Activated CD8-positive, alpha-beta memory T cell treated with anti-CD3 and anti-CD28 coated beads for 4 hours (primary cell): ENCODE measurements at places on chromosomes 12 and 14.

GRCh38 chr12:120404271-120404670 lies 33.6 kb upstream of the COX6A1 start:
- DNase-seq, result no peak

GRCh38 chr14:54785136-54785777 lies 117.4 kb downstream of the GCH1 start:
- no peak for DNase-seq

GRCh38 chr12:113314121-113314529 lies 20.8 kb downstream of the SLC8B1 start:
- no peak for DNase-seq

- DNase-seq, result no peak
Observed at GRCh38 chr12:106767206-106767605, 7.3 kb upstream of the RIC8B start.

DNA sequence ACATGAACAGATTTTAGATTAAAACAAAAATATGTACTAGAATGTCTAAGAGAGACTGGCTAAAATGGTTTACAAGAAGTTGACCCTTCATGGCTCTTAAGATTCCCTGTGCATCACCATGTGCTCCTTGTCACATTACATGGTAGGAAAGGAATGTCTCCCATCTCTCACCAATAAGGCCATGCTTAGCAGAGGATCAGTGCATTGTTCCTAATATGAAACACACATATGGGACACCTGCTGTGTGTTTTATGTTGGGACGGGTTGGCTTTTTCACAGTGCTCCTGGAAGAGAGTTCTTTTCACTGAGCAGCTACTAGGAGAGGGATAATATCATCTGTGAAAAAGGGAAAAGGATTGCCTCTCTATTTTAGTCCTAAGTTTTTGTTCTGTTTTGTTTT lies 9.6 kb downstream of the PFKM start:
- DNase-seq, result no peak

DNA sequence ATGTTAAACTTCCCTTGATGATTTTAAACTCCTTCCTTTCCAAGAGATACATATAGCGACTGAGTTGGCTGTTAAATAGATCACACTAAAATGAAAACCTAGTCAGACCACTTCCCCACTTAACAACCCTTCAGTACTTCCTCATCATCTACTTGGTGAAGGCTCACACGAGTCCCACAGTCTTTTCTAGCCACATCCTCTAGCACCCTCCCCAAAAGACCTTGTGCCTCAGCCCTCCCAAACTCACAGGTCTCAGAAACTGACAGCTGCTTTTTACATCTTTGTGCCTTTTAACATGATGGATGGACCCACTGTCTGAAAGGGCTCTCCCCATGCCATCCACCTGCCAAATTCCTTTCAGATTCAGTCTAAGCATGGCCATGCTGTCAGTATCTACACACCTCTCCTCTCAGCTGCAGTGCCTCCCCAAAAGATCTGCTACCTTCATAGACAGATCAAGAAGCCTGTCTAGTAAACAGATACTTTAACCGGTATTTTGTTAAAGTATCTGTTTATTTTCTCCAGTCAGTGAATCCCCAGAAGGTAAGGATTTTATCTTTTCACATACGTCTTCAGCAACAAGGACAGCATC lies 65.1 kb upstream of the GPHB5 start:
- peak; percentile 2 for DNase-seq

GRCh38 chr14:95119336-95119735 lies 38.0 kb downstream of the DICER1 start:
- no peak for DNase-seq

- no peak for DNase-seq
Observed at GRCh38 chr12:62737188-62737587, 197.8 kb downstream of the PPM1H start.

- no peak for DNase-seq
Observed at GRCh38 chr12:109650808-109651207, 62.8 kb upstream of the FAM222A start.

DNA sequence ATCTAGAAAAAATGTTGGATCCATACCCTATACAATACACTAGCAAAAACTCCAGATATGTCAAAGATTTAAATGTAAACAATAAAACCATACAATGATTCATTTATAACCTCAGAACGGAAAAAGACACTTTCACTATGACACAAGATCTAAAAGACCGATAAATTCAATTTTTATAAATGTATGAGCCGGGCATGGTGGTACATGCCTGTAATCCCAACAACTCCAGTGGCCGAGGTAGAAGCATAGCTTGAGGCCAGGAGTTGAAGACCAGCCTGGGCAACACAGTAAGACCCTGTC lies 2.5 kb upstream of the SOS2 start:
- no peak for DNase-seq

DNA sequence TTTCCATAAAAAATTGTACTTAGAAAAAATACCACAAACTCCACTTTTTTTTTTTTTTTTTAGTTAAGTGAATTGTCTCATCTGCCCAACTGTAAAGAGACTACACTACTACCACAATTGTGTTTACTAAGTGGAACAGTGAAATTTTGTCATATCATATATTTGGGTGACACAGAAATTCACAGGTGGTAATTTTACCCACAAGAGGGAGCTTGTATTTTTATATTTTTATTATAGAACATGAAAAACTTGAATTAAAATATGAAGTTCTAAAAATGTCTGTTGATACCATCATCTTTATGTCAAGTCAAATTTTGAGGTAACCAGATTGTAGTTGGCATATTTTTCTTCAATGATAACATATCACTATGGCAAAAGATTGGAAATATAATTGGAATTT lies 329.4 kb upstream of the SOX5 start:
- no peak for DNase-seq

GRCh38 chr14:87049950-87050349 lies 943.0 kb downstream of the GALC start:
- DNase-seq, result no peak
